ENCODE measurements at places on chromosomes 1 and 21.

DNA sequence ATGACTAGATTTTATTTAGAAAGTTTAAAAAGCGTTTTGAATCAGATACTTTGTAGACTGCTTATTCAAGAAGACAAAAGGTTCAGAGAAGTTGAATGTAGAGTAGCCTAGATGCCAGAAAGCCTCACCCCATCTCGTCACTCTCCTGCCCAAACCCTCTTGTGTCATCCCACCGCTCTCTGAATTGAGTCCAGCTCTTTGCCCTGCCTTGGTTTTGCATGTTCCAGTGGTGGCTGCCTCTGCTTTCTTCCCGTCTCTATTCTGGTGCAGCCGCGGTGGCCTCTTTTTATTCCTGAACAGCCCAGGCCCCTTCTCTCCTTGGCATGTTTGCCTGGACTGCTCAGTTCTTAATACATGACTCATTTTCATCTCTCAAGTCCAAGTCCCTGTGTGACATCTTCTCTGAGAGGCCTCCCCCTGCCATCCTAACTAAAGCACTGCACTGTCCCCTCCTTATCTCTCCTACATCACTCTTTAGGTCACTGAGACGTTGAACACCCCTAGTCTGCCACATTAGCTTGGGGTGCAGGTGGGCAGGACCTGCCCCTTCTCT lies 22.9 kb downstream of the PRDM2 start:
- DNase-seq = no peak

GRCh38 chr1:10740123-10740522 lies 56.3 kb downstream of the CASZ1 start:
- no peak for DNase-seq

DNA sequence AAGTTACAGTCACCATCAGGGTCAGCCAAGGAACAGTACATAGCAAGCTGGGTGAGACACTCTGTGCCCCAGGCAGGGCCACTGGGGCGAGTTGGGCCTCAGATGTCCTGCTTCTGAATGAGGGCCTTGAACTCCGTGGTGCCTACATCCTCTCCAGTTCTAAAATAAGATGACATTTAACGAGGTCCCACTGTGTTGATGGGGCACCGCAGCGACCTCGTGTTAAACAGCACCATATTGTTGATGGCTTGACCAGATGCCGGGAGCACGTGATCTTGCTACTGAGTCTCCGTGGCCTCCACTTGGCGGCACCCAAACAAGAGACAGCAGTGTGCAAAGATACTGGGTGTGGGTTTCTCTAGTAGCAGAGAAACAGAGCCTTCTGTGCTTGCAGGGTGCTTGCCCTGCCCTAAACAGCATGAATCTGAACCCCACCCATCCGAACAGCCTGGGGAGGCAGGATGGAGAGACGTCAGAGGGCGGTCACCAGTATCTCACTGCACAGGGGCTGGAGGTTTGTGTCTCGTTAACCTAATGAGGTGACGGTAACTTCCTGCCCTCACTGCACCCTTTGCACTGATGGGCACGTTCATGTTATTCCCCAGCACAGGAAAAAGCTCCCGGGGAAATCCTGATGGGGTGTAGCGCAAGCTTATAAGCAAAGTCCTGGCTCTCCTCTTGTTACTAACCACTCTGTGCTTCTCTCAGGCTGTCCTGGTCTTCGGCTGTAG lies 324.4 kb downstream of the AJAP1 start:
- no peak for DNase-seq

GRCh38 chr1:198499588-198499987 lies 40.9 kb downstream of the ATP6V1G3 start:
- peak; percentile 38 for DNase-seq

DNA sequence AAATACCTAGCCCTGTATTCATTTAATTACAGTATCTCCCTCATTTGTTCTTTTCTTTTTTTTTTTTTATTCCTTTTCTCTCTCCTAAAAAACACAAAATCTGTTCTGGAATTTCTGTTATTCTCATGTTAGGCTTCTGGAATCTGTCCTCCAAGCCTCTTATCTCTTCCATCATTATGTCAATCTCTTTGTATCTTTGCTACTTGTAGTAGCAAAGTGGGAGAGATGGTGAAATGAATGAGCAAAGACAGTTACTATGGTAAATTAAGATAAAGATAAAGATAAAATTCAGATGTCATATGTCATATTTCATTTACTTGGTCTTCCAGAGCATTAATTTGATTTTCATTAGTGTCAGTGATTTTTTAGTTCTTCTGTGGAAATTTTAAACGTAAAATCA lies 155.1 kb downstream of the FGGY start:
- DNase-seq = no peak

All from astrocyte of the spinal cord (primary cell).